ENCODE measurements at places on chromosomes 12 and 14.
A peak's percentile ranks its signal among the peaks of the same experiment; 100 is the strongest.

GRCh38 chr12:118355843-118356242, 16.9 kb downstream of the TAOK3 start:
- no peak for DNase-seq

DNA sequence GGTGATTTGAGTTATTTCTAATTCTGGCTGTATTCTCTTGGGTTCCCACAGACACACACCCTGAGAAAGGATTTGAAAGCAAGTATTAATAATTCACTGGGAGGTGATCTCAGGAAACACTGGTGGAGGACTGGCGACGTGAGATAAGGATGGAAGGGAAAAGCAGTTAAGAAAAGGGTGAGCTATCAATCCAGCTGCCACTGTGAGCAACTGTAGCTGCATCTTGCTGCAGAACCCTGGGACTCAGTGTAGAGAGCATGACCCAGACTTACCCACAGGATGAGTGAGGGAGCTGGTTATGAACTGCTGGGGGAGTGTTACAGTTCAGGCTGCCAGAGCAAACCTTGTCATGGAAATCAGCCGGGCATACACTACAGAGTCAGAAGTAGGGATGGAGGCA, 71.9 kb downstream of the RESF1 start:
- no peak for DNase-seq

- no peak for DNase-seq
Measured at GRCh38 chr14:99432485-99432884, 48.2 kb downstream of the SETD3 start.

DNA sequence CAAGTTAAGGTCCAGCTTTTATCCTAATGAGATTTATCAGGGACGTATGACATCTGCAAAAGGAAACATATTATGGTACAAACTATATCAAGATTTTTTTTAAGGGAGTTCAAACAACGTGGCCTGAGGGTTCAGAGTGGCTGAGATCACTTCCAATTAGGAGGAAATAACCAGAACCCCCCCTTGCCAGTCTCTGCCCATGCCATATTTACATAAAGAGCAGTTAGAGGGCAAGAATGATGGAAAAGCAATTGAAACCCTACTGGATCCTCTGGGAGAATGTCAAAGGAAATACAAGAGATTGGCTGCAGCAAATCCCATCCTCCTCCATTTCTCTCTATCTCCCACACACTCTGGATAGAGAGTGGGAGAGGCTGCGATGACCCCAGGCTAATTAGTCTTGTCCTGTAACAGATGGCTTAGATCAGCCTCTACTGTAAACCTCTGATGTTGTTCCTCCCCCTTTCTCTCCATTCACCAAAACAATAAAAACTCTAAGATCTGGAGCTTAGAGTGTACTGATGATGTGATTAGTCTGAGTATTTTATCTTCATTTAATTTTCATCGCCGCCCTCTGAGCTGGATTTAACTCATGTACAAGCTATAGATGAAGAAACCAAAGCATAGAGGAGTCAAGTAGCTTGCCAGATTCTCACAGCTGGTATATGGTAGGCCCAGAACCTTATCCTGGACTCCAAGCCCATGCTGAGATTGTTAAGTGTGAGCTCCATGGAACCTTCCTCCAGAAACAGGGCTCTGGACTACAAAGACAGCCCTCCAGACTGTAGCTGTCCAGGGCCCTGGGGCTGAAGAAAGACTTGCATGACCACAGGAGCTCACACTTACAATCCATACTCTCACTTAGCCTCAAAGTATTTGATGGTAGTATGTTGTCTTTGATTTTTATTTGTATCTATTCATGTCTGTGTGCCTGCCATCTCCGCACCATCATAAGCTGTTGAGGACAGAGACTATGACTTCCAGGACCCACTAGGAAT, 54.1 kb upstream of the GNG2 start:
- no peak for DNase-seq

- DNase-seq = no peak
Measured at GRCh38 chr12:57194253-57194652, 22.3 kb upstream of the NXPH4 start.

DNA sequence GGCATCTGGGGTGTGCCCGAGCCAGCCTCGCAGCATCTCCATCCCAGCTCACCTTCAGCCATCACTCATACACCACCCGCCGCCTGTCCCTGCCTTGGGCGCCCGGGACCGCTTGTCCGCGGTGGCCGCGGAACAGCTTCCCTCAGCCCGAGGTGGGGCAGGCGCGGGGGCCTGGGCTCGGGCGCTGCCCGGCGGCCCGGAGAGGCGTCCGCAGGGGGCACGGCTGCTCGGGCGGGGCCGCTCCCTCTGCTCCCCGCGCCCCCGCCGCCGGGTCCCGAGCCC, 430 bp downstream of the SLC41A2 start:
- peak; percentile 13 for DNase-seq

- no peak for DNase-seq
Measured at GRCh38 chr12:82524641-82525040, 162.1 kb upstream of the TMTC2 start.

DNA sequence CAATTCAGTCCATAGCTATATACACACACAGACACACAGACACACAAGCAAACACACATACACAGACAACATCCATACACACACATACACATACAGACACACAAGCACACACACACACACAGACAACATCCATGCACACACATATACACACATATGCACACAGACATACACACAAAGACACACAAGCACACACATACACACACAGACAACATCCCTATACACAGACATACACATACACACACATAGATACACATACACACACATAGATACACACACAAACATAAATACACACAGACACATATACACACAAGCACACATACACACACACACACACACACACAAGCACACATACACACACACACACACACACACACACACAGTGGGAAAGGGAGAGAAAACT, 254.8 kb downstream of the VRK1 start:
- no peak for DNase-seq

- no peak for DNase-seq
Measured at GRCh38 chr12:64255249-64255648, 33.2 kb upstream of the KICS2 start.

DNA sequence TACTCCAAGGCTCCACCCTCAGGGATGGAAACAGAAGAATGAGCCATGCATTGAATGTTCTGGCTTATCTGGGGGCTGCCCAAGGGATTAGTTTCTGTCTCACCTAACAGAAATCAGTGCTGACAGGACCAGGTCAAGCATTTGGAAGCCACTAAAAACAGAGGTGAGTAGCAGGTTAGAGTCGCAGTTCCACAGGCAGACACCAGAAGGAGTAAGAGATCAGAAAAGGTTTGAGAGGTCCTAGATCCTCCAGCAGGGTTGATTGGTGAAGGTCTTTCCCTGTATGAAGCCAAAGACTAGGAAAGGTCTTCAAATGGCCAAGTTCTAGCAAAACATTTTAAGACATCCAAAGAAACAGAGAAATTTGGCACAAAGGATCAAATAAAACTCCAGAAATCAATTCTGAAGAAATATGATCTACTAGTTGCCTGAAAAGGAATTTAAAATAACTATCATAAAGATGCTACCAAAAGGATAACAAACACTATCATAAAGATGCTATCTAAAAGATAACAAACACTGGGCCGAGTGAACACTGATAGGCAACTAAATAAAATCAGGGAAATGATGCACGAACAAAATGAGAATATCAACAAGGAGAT, 19.5 kb upstream of the TTC9 start:
- DNase-seq = peak; percentile 32

- DNase-seq = no peak
Measured at GRCh38 chr12:82176761-82177490, 181.3 kb downstream of the CCDC59 start.

DNA sequence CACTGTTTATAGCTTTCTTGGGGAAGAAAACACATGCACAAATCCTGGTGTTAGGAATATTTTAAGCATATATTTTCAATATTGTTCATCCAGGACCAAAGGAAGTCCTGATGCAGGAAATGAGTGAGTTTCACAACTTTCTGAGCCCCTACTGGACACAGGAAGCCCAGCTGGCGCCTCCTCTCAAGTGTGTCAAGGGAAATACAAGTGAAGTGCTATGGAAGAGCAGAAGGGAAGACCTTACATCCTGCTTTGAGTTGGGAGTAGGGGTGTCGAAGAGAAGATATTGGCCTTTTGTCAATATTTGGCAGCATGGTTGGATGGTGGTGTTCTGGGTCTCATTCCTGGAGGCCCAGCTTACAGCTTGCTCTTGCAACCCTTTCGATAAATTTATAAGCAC, 66.1 kb upstream of the ZDHHC17 start:
- DNase-seq = no peak

- no peak for DNase-seq
Measured at GRCh38 chr12:111393700-111394300, 11.9 kb upstream of the SH2B3 start.

- no peak for DNase-seq
Measured at GRCh38 chr12:103470664-103471063, 25.1 kb downstream of the C12orf42 start.

DNA sequence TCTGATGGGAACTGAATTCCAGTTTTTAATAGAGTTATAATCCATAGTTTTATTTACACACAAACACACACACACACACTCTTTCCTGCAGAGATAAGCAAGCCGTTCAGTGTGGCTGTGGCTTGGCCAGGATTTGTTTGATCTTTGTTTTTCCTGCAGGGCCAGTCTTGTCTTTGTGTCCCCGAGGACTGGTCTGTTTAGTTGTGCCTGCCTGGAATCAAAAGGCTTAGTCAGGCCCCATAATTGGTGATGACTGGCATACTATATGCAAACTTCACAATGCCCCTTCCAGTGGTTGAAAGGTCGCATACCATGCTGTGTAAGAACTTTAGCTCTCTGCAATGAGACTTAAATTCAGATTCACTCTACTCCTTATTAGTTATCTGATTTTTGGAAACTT, 26.0 kb downstream of the WBP11 start:
- DNase-seq = no peak

DNA sequence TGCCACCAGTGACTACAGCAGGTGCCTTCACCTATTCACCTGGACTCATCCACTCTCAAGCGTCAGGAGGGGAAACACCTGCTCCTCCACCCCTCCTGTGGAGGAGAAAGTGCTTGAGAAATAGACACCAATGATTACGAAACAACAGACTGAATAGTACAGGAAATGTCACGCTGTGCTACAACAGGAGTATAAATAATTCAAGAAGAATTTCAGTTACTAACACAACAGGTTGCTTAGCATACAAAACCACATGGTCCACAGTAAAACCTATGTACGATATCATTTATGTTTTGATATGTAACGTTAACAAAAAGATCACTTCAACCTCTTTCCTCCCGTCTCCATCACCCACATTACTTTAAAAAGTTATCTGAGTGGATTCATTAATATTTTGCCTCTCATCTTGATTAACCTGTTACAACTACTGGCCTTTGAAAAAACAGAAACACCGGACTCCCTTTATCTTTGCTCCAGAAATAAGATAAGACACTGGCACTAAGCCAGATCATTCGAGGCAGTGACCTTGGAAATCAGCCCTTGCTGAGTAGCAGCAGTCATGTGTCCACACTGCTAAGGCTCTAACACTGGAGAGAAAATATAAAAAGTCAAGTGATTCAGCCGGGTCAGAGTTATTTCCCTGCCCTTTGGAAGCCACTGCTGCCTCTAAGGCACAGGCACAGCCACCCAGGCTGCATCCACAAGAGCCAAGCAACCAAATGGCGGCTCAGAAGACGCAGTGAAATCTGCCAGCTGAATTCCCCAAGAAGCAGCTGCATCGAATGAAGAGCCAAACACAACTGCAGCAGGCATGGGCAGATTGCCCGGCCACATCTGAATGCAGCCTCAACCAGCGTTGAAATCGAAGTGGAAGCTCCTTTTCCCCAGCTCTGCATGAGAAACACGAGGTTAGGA, 40.9 kb downstream of the NT5DC3 start:
- no peak for DNase-seq

DNA sequence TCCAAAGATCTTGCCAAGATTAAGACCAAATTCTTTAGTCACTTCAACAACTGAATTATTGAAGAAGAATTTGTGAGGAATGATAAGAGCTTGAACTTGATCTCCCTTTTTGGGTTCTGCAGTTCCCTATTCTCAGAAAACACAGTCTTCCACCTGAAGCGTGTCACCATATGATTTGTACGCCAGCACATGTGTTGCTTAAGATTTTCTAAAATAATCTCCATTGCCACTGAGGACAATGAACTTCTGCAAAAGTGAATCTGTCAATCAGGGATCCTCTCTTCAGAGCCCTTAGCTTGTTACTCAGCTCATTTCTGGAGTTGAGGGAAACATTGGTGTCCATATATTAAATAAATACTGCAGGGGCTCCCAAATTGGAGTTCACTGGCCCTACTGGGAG, 4.2 kb upstream of the SPIC start:
- no peak for DNase-seq

DNA sequence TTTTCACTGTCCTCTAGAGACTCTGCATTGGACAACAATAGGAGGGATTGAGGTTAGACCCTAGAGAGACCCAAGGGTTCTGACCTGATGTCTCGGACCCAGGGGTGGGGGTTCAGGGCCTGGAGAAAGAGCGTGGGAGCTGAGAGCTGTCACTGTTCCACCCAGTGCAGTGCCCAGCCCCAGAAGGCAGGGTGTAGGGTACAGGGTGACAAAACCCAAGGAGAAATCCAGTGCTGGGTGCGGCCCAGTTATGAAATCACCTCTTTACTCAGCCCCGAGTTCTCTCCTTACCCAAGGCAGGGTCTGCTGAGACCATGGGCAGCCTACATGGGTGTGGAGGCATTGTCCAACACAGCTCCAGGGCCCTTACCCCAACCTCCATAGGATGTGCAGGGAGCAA, 2.6 kb downstream of the AQP2 start:
- no peak for DNase-seq

GRCh38 chr12:76346798-76347420, 1.3 kb downstream of the BBS10 start:
- no peak for DNase-seq

- DNase-seq = no peak
Measured at GRCh38 chr14:103007555-103007954, 49.8 kb downstream of the CDC42BPB start.

- no peak for DNase-seq
Measured at GRCh38 chr12:6965714-6966113, 4.8 kb downstream of the PHB2 start.

DNA sequence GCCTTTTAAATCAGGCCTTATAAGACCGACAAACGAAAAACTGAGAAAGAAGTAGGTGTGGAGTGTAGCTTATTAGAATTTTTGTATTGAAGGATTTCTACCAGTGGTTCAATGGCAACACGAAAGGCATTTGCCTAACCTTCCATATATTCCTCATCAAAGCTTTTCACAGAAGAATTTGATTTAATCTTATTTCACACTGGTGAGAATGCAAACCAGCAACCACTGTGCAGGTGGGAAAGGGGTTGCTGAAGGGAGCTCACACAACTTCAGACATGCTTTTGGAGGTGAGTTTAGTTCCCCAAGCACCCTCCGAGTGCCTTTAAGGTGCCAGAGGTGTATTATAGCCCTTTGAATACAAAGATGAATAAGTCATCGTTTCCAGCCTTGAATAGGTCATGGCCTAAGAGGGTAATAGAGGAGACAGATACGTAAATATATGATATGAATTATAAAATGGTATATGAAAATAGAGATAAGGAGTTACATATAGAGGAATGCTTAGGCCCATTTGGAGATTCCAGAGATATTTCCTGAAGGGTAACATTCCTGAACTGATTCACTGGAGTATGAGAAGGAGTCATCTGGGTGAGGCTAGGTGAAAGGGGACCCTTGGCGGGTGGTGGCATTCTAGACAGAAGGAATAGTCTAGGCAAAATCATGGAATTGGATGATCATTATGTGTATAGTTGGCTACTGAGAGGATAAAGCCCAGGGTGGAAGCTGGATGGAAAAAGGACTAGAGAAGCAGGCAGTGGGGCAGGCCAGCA, 6.4 kb downstream of the ERP27 start:
- DNase-seq = no peak
